Astrocyte of the spinal cord (primary cell): ENCODE measurements at places on chromosomes 6 and 20.

DNA sequence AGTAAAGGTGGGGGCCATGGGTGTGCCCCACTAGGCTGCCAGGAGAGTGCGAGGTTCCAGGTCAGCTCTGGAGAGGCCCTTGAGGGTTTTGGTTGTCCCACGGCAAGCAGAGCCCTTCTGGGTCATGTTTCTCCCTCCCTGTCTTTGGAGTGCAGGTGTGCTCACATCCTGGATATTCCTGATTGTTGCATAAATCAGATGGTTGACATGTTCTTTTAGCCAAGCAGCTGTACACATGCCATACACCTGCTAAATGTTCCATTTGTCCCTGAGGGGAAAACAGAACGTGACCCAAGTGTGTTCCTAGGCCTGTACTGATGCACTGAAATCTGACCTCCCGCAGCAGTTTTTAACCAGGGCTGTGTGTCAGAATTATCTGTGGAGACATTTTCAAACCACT, 77.5 kb upstream of the BEND3 start:
- DNase-seq, result no peak

- DNase-seq, result peak; percentile 16
These were observed 265.0 kb downstream of the TENT5A start for GRCh38 chr6:81487489-81487888.

DNA sequence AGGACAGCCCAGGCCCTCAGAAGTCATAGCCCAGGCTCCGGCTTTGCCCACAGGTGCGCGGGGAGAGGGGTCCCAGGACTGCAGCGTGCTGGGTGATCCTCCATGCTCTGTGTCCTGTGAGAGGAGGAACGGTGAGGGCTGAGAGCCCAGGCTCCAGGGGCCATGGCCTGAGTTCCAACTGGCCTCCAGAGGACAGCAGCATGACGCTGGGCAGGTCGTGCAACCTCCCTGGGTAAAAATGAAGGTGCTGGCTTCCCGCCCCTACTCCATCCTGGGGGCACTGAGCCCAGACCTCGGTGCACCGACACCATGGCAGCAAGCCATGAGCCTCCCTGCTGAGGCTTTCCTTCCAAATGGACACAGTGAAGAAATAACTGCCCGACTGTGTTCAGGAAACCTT, 305.4 kb downstream of the TAF4 start:
- no peak for DNase-seq

GRCh38 chr20:64082820-64083377, 1.3 kb downstream of the LKAAEAR1 start:
- no peak for DNase-seq
